ENCODE measurements at places on chromosomes 6 and 20. TPM values are rescaled to one million over a fixed set of nuclear protein-coding genes. Genes with fewer than 3 reads are reported as not detected.

GRCh38 chr20:34850969-34851368, 21.7 kb downstream of the GGT7 start:
- DNase-seq: no peak

GRCh38 chr20:63534831-63535651, 2.1 kb downstream of the PTK6 start:
- no peak for DNase-seq

GRCh38 chr20:47727170-47727880, 58.0 kb downstream of the SULF2 start:
- no peak for DNase-seq

- no peak for DNase-seq
These were observed 13.5 kb upstream of the ELMO2 start for GRCh38 chr20:46419882-46420281.

- no peak for DNase-seq
These were observed 54.7 kb downstream of the FGD2 start for GRCh38 chr6:37060195-37060559.

DNA sequence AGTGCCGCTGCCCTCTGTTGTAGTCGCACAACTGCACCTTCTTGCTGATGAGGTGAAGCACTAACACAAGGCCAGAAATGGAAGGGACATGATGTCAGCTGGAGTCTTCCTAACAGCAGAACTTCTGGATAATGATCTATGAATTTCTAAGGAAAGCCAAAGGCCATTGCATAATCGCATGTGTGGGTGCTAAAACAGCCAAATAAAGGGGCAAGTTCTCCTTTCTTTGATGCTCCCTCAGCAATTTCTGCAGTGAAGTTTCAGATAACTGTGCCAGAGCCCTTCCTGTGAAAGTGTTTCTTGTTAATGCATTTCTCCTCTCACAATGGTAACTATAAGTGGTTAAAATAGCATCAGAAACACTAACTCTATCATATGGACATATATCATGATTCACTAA, 8.0 kb upstream of the F13A1 start:
- no peak for DNase-seq

DNA sequence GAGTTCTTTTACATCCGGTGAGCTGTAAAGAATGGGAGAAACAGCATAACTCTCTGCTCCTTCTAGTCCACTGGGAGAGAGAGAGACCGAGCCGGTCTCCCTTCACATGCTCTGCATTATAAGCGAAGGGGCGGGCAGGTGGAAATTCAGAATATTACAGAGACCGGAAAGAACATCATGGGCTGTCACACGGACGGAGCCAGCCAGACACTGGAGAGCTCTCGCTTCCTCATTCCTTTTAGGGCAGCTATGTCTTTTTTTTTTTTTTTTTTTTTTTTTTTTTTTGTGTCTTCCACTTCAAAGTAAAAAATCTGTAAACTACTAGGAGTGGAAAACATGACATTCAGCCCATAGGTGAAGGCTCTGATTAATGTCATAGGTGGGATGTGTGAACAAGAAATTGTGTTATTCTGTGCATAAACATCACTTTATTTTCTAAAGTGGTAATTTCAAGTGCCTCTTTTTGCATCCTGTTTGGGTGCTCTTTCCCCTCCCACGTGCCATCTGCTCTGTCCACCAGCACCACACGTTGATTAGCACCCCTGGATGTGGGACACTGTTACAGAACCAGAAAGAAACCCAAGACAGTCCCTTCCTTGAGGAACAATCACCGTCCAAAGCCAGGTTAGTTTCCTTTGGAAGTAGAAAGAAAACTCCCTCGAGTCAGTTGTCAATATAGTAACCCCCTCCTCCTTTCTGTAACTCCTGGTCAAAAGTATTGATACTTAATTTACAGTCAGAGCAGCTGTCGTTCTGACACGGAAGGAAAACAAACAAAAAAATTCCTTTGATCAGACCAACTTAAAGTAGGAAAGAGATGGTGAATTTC, at the start of gene TAGAP:
Gene TAGAP, minus strand, starts transcription at position 93 of the 829 bp plus-strand sequence. CDS start 845 bp downstream, outside the sequence.
- DNase-seq: no peak

GRCh38 chr6:48199499-48199898, 88.5 kb upstream of the PTCHD4 start:
- no peak for DNase-seq

DNA sequence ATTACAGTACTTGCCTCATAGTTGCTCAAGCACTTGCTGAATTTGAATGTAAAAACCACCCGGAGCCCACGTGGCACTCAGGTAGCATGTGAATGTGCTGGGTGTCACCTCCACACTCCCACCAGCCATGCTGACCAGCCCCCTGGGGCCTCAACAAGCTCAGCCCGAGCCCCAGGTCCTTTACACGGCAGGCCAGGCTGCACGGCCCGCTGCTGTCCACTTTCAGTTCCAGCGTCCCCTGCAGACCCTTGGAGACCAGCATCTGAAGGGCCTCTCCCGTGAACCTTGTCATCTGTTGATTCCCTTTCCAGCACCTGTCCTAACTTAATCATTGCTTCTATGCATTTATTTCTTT, 33.3 kb upstream of the ZBP1 start:
- peak; percentile 0 for DNase-seq

- no peak for DNase-seq
These were observed 24.4 kb downstream of the SYNDIG1 start for GRCh38 chr20:24493661-24494459.

DNA sequence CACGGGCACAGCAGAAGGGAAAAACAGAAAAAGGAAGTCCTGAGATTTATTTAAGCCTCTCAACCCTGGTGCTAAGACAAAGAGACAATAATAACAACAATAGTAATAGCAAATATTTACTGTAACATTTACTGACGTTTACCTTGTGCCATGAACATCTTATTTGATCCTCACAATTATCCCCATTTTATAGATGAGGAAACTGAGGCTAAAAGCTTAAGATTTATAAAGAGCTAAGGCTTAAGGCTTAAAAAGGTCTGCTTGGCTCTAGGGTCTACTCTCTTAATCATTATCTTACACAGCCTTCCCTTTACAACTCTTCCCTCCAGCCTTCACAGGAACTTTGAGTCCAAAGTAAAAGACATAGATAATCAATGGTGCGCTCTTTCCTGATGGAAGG, 3.3 kb downstream of the WFDC3 start:
- DNase-seq: no peak

DNA sequence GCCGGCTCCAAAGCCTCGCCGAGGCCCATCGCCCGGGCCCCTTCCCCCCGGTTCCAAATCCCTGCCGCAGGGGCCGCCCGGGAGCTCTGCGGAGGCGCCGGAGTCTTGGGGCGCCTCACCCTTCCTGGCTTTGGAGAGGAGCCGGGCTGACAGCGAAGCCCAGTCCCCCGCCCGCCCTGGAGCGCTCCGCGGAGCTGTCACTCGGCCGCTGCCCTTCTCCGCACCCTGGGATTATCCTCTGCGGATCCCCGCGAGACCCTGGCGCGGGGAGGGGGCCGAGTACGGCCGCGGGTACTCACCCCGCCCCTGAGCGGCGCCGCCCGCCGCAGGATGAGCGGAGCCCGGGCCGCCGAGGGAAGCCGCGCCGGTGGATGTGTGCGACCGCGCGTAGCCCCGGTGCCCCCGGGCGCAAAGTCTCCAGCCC, 343 bp downstream of the SNAP91 start:
- DNase-seq: peak; percentile 25

DNA sequence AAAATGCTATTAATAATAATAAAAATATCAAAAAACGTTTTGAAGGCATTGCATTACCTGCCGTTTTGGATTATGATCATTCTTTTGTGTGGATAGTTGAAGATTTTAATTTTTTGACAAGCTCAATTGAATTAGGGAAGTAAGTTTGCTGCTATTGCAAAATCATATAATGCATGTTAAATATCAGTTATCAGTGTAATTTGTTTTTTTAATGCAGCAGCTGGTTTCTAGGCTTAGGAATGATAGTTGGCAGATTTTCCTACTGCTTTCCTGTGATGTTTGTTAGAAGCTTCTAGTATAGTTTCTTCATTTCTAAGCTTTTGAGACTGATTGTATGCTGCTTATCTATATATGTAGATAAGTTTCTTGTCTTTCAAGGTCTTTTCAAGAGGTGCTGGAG, 99.0 kb downstream of the JARID2 start:
- DNase-seq: no peak

GRCh38 chr6:170173335-170173881, 117.5 kb downstream of the DLL1 start:
- peak; percentile 2 for DNase-seq

DNA sequence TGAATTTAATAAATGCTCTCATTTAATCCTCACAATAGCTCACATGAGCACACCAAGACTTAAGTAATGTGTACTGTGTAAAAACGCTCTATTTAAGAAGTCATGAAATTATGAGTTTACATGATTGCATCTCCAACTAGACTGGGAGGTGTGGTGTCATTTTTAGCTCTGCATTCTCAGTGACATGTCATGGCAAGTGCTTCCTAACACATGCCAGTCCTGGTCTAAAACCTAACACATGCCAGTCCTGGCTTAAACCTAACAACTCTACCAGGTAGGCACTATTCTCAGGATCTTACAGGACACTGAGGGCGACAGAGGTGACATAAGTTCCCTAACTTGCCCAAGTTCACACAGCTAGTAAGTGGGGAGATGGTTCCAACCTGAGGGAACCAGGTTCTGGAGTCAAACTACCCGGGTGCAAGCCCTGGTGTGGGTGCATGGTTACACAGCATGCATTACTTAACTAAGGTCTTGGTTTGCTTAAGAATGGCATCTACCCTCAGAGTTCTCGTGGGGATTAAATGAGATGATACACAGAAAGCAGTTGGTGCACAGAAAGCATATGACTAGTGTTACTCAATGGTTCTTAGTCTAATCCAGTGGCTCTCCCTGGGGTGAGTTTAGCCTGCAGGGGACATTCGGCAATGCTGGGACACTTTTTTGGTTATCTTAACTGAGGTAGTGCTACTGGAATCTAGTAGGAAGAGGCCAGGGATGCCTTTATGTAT, 14.7 kb downstream of the CLDN20 start:
- no peak for DNase-seq

- DNase-seq: no peak
These were observed 116.6 kb downstream of the PTPRK start for GRCh38 chr6:128403618-128404444.

GRCh38 chr6:76771059-76771634, 692.1 kb downstream of the HTR1B start:
- DNase-seq: no peak

DNA sequence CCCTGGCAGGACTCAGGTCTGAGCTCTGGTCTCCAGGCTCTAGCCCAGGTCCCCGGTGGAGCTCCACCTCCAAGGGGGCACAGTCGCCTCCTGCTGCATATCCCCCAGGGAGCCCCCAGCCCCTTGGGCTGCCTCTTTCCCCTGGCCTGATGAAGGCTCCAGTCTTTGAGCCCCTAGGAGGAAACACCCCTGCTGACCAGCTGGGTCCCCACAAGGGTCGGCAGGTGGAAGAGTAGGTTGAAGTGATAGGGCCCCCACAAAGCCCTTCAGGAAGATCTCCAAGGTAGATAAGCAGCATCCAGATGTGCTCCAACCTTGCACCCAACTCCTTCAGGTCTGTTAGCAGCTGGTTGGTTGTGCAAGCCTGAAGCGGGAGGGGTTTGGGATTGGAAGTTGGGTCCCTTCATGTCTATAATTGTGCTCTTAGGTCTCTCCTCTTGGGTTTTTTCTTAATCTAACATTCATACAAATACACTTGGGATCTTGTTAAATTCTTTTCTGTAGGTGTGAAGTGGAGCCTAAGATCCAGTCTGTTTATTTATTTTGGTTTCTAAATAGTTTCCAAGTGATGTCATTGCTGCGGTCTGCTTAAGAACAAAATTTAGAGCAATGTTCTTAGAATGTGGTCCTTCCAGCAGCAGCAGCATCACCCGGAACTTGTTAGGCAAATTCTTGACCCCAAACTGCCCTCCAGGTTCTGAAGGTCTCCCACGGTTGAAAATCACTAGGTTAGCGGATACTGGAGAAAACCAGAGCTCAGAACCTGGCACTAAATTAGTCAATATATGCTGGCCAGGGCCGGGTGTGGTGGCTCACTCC, 5.1 kb downstream of the UBE2C start:
- DNase-seq: peak; percentile 55

DNA sequence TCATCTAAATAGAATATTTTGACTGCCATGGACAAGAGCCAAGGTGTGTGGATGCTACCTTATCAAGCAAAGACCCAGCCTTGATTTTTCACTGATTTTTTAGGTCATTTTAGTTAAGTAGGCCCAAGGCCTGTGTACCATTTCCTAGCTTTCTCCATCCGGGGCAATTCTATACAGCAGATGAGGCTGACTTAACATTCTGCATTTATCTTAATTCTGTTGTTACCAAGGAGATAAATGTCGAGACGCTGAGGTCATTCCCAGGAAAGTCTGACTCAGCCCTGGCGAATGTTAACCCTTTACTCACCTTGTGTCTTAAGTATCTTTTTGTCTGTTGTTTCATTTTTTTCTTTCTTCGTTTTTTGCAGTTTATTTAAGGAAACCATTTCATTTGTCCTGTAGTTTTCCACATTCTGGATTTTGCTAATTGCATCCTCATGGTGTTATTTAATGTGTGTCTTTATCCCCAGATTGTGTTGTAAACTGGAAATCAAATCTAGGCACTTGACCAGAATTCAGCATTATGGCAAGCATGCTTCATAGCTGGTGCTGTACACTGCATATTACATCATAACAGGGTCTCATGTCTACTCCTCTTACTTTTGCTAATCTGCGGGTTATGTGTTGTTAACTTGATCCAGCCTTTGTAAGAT, 277.0 kb downstream of the CDKAL1 start:
- peak; percentile 94 for DNase-seq

GRCh38 chr6:133568970-133569889, 319.7 kb upstream of the TCF21 start:
- DNase-seq: peak; percentile 90

- no peak for DNase-seq
These were observed 55.9 kb upstream of the NXT1 start for GRCh38 chr20:23294671-23295070.

ITPA gene
- 106 TPM for total RNA-seq

ARFGAP1 gene
- 79.6 TPM for total RNA-seq

COL9A1 gene
- 0.34 TPM for total RNA-seq

COL19A1 gene
- total RNA-seq: 0.06 TPM

ACTL10 gene
- total RNA-seq: 0.18 TPM

MYB gene
- 2.7 TPM for total RNA-seq

WFDC9 gene
- not detected for total RNA-seq

COQ3 gene
- 27.3 TPM for total RNA-seq

XKR7 gene
- 0.12 TPM for total RNA-seq

CLDN20 gene
- total RNA-seq: 0.54 TPM
